ENCODE measurements at places on chromosomes 16 and 17.

- no peak for DNase-seq
Measured at GRCh38 chr17:37219876-37220606, 155.7 kb upstream of the C17orf78 start.

DNA sequence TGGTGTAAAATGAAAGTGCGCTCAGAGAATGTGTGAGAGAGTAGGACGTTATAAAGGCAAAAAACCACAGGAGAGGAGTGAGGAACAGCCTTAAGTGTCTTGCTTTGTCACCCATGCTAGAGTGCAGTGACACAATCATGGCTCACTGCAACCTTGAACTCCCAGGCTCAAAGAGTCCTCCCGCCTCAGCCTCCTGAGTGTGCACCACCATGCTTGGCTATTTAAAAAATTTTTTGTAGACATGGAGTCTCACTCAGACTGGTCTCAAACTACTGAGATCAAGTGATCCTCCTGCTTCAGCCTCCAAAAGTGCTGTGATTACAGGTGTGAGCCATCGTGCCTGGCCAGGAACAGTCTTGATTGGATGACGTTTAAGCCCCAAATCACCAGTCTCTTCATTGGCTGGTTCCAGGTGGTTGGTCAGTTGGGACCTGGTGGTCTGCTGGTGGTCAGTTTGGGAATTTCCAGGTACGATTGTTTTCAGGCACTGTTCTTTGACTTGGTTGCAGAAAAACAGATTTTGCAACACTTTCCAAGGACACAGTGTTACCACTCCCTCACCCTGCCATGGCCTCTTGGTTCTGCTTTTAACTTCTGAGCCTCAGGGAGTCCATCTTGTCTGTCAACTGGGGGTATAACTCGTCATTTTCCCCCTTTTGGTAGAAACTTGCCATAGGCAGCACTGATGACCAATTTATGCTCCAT, 21.2 kb downstream of the DHODH start:
- DNase-seq, result no peak

DNA sequence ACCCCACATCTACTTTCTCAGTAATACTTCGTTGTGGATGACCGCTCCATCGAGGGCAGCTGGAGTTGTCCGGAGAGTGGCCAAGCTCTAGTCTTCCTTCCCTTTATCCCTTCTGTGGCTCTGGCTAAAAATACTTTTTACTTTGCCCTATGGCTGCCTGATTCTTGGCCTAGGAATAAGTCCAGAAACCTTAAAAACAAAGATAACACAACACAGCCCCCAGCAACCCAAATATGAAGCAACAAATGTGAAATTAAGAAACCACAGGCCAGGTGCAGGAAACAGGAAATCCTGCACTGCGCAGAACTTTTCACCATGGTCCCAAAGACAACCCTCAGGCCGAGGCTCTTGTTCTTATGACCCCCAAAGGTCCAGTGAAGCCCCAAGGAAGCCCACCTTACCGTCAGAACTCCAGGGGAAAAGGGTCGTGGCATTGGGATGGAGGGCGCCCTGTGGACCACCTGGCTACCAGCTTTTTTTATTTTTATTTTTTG, 26.0 kb downstream of the TK2 start:
- DNase-seq, result no peak

GRCh38 chr16:59697761-59698160, 963.6 kb upstream of the GOT2 start:
- DNase-seq, result peak; percentile 66

- no peak for DNase-seq
Measured at GRCh38 chr17:8939496-8940334, 25.8 kb downstream of the PIK3R5 start.

DNA sequence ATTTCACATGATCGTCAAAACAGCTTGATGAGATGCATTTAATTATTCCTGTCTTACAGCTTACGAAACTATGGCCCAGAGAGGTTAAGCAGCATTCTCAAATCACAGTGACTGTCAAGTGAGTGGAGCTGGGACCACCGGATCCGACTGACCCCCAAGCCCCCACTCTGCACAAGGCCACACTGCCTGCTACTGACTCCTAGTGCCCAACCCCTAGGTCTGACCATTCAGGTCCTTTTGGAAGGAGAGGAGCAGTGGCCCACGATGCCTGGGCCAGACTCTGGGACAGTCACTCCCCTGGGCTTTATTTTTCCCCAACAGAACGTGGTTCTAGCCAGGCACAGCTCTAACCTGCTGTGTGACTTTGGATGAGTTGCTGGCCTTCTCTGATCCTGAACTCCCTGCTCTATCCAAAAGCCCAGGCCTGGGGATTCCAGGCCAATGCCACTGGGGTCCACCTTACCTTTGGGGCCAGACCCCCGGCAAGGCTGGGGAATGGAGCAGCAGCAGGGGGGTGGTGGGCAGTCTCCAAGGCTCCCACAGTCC, 9.9 kb downstream of the TSPOAP1 start:
- no peak for DNase-seq

DNA sequence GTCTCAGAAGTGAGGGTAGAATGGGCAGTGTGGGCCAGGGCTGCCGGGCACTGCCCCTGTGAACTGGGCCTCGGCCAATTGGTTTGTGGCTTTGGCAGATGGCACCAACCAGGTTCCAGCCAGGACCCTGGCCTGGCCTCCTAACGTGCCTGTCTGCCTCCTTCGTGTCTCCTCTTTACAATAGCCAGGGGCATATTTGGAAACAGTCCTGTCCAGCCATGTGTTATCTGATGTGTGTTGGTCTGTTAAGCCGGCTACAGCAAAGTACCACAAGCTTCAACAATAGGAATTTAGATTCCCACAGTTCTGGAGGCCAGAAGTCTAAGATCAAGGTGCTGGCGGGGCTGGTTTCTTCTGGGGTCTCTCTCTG, 14.6 kb downstream of the CRISPLD2 start:
- DNase-seq, result peak; percentile 67

DNA sequence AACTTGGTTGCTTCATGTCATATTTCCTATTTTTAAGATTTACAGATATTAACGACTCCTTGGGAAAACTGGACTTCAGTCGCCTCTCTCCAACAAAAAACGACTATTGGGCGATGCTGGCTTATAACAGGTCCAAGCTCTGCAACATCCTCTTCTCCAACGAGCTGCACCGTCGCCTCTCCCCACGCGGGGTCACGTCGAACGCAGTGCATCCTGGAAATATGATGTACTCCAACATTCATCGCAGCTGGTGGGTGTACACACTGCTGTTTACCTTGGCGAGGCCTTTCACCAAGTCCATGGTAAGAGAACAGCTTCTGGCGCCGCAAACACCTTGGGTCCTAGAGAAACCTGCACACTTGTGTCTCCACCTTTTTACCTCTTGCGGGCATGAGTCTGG, 333.0 kb downstream of the WWOX start:
- no peak for DNase-seq

DNA sequence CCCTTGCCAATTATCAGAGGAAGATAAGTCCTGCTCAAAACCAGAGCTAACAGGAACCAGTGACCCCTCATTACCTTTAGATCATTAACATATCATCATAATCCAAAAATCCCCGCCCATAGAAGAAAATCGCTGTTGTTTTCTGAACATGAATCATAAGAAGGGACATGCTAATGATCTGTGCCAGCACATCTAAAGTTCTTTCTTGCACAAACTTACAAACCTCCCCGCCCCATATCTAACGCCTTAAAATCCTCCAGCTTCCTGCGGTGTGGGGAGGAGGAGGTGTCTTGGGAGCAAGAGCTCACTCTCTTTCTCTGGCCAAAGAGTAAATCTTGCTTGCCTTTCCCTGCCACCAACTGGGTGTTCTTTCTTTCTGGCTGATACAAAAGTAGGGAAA, 78.3 kb downstream of the IRX3 start:
- DNase-seq, result no peak

GRCh38 chr16:56812884-56813283, 52.1 kb upstream of the SLC12A3 start:
- peak; percentile 53 for DNase-seq

- DNase-seq, result no peak
Measured at GRCh38 chr17:12369065-12369464, 296.6 kb upstream of the MYOCD start.

- no peak for DNase-seq
Measured at GRCh38 chr17:81401723-81402529, 6.7 kb downstream of the BAHCC1 start.

DNA sequence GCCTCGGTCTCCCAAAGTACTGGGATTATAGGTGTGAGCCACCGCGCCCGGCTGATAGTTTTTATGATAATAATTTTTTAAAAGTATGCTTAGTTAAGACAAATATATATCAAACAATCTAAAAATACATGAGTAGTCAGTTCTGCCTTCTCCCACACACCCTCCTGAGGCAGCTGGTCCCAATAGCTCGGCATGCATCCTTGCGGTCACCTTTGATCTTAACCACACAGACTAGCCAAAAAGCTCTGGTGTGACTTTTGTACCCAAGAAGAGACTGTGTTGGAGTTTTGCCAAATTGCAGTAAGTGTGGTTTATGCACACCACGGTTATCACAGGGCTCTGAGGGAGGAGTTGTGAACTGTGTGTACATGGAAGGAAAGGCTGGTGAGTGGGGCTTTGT, 25.6 kb downstream of the ATP6V0A1 start:
- DNase-seq, result no peak

DNA sequence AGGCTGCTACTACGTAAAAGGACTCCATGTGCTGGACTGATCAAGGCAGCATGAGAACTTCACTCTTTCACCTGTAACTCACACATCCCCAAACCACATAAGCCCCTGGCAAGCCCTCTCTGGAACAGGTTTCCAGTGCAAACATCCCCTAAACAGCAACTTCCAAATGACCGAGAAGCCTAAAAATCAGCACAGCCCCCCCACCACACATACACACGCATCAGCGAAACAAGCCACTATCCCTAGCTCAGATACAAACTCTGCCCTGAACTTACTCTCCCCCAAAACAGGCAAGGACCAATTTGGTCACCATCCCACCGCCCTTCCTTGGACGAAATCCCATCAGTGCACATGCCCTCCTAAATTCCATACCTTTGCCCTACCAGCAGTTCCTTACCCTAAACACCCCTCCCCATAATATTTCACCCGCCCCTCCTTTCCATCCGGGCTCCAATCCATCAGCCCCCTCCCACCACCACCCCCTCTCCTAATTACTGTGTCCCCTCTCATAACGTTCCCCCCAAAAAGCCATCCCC, 735 bp downstream of the LSM12 start:
- DNase-seq, result no peak

GRCh38 chr17:28929787-28930186, 21.5 kb downstream of the PHF12 start:
- DNase-seq, result no peak

Measured in astrocyte (in vitro differentiated cells and primary cell).